ENCODE measurements at places on chromosomes 12 and 14.

DNA sequence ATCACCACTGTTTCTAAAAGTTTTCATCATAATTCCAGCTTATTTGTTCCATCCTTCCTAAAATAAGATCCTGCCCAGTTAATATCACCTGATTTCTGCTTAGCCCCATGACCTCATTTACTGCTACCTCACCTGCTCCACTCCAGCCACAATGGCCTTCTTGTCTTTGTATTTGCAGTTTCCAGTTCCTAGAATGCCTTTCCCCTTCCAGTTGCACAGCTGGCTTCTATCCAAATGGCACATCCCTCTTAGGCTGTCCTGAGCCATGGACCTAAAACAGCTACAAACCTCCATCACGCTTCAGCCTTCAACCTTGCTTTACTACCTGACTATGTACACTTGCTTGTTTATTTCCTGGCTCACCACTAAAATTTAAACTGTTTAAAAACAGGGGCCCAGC is 6.5 kb upstream of the LGMN start:
- DNase-seq = no peak

GRCh38 chr14:99915305-99916090 is 122.3 kb downstream of the EML1 start:
- DNase-seq = no peak

- DNase-seq = no peak
Measured at GRCh38 chr14:38389681-38390080, 133.8 kb upstream of the CLEC14A start.

GRCh38 chr12:76006028-76006925 is 25.3 kb downstream of the PHLDA1 start:
- DNase-seq = no peak

Data from activated T-cell treated with anti-CD3 and anti-CD28 coated beads, Interleukin-2, amount 50 U/mL, for 48 hours (primary cell).